ENCODE measurements at places on chromosomes 1 and 21.

DNA sequence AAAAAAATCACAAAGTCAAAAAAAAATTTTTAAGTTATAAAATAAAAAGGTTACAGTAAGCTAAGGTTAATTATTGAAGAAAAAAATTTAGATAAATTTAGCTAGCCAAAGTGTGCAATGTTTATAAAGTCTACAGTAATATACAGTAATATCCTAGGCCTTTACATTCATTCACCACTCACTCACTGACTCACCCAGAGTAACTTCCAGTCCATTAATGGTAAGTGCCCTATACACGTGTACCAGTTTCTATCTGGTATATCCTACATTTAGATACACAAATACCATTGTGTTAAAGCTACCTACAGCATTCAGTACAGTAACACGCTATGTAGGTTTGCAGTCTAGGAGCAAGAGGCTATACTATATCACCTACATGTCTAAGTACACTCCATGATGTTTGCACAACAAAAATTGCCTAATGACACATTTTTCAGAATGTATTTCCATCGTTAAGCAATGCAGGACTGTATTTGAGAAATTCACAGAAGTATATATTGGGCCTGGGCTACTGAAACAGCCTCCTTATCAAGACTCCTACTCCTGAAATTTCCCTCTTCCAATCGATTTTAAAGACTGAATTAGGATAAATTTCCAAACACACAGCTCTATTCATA lies 155.1 kb downstream of the COP1 start:
- no peak for DNase-seq

DNA sequence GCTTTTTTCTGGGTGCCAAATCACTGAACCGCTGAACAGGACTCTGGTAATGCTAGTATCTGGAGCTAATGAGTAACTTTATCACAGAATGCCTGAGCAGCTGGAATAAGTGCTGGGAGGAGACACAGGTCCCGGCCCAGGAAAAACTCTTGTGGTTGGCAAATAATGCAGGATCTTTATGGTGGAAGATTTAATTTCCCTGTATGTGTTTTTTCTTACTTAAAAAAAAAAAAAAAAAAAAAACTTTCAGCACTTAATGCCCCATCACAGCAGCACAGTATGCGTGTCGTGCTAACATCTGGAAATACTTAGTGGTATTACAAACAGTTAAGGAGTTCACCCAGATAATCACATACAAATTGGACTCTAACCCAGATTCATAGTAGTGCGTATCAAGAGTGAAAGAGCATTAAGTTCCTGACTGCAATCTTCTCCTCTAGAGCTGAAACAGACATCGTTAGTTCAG lies 220.7 kb downstream of the TOMM20 start:
- DNase-seq: no peak

DNA sequence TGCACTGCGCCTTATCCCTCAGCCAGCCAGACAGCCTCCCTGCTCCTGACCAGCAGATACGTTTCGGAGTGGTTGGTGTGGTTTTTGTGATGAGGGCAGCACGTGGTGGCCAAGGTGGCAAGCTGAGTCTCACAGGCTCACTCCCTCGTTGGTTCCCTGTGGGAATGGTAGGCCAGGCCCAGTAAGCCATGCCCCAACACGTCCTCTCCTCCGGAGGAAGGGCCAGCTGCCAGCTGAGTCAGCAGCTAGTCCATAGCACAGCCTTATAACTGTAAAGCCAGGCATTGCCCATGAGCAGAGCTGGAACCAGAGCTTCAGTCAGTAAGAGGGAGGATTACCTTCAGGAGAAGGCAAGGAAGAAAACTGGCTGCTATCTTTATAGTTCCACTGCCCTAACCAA lies 29.5 kb downstream of the SZRD1 start:
- no peak for DNase-seq

DNA sequence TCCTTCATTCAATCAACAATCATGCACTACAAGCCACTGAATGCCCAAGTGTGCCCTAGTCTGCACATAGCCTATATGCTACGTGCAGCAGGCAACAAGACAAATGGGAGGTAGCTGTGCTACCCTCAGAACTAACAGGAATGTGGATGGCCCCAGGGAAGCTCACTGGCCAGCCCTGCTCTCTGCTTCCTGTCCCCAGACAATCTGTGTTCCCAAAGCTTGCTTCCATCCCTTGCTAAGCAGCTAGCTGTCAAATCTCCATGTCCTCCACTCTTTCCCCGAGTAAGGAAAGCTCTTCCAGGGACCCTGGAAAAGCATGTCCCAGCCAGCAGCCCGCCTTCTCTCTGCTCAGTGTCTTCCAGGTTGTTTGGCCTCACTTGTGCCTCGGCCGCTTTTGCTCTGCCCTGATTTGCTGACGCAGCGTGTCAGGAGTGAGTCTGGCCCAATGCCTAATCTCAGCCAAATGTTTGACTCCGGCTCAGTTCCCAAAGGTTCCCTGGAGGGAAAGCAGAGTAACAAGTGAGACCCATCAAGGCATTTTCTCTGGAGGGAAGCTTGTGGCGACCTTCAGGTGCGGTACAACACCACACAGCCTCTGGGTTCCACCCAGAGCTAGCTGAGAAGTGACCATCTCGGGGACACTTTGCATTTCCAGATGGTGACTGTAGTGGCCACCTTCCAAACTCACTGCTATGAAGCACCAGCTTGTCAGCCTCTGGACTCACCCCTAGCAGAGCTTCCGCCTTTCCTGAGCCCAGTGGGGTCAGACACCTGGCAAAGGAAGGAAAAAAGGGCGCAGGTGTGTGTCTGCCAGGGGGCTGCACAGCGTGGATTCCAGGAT lies 243.4 kb downstream of the RHOU start:
- DNase-seq: no peak

GRCh38 chr1:177952691-177953090 lies 17.2 kb downstream of the SEC16B start:
- DNase-seq: no peak

DNA sequence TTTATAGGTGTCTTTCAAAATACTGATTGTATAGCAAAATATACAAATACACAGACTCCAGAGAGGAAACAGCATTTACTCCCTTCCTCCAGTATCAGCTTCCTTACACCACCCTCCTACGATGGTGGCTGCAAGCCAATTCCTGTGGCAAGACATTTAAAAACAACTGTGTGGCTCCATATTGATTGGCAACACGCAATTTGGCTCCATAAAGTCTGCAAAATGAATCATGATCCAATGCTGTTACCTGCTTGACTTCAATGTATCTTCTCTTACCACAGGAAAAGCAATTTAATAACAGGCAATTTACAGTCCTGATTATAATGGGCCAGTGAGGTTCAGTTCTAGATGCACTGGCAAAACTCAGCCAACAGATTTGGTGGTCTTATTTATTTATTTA lies 19.7 kb upstream of the ATP6V1G3 start:
- DNase-seq: no peak

GRCh38 chr1:107158991-107159390 lies 18.2 kb downstream of the NTNG1 start:
- DNase-seq: no peak

GRCh38 chr1:112399456-112399855 lies 3.4 kb downstream of the CTTNBP2NL start:
- no peak for DNase-seq

DNA sequence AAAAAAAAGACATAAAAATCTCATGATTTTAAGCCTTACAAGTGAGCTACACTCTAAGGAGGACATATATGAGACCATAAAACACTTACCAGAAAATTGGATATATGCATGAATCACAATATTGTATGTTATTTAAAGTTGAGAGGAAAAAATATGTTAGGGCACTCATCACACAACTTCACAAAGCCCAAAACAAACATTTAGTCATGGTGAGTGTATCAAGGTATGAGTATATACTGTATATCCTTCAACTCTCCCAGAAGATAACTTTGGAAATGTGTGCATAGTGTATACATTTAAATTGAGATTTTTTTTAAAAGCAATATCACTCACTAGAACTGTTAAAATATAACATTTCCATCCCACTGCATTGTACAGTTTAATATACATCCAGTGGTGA lies 259.3 kb downstream of the SRGAP2C start:
- DNase-seq: no peak

- DNase-seq: no peak
These were observed 178.5 kb downstream of the ZC3H11B start for GRCh38 chr1:219434285-219434922.

DNA sequence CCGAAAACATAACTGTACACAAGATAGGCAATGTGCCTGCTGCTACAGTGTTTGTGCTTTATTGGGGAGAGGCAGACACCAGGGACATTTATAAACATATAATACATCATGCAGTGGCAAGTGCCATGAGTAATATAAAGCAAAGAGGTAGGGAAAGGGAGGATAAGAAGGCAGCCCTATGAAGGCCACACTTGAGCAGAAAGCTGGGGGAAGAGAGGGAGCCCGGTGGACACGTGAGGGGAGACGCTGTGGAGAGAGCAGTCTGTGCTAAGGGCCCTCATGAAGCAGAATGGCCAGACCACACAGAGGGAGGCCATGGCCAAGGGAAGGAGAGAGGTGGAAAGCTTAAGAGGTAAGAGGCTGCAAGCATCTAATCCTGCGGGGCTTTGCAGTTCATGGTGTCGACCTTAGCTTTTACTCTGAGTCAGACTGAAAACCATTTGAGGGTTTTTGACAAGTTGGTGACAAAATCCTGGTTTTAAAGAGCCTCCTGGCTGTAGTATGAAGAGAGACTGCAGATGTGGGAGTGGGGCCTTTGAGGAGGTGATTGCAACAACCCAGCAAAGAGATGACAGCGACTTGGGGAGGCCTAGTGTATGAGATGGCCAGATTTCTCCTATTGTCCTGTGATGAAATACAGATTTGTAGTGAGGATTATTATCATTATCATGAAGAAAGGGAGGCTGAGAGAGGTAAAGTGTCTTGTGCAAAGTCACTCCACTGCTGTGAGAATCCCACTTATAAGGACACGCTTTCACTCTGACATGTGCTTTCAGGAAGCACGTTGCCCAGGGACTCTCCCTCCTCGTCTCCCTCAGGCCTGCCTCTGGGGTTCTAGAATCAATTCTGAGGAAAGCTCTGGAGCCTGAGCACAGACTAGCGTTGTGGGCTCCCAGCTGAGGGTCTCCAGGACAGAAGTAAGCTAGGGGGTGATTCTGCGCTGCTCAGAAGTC lies 192.9 kb downstream of the RHOU start:
- peak; percentile 89 for DNase-seq

DNA sequence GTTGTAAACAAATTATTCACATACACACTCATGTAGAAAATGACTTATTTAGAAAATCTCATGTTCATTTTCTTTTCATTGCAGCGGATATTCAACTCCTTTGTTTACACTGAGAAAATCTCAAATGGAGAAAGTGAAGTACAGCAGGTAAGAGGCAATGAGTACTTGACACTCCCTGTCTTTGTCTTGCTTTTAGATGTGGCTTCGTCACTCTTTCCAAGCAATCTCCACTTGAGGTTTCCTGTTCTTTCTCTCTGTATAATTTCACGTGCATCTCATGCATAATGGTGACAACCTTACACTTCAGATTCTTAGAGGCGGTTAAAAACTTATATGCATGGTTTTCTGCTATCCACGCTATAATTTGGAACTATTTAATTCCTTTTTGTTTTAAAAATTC lies 80.6 kb downstream of the CACHD1 start:
- peak; percentile 49 for DNase-seq

GRCh38 chr1:14603645-14604044 lies 5.2 kb downstream of the KAZN start:
- no peak for DNase-seq

DNA sequence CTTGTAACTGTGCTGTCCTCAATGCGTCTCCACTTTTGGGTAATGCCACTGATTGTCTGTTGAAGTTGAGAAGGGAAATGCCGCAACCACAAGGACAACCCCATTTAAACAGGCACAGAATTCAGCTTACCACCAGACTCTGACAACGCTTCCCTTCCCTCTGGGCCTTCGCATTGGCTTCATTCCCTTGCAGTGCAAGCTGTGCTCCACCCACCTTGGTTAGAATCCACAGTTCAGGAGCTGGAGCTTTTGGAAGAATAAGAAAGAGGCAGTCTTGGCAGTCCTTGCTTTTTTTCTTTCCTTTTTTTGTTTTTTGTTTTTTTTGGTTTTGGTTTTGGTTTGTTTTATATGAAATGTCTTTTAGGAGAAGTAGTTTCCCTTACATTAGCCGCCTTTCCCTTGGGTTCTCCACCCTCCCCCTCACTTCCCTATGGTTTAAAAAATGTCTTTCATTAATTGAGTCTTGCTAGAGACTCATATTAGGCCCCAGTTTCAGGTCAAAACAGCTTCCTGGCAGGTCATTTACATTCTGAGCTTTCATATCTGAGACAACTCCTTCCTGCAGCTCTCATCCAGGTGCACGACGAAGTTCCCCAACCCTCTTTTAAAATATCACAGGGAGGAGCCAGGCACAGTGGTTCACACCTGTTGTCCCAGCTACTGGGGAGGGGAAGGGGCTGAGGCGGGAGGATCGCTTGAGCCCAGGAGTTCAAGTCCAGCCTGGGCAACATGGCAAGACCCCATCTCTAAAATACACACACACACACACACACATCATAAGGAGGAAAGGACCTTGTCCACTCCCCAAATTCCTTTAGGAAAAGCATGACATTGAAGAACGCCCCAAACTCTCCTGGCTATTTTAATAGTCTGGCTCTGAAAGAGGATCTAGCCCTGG lies 20.7 kb upstream of the LAX1 start:
- DNase-seq: peak; percentile 33

DNA sequence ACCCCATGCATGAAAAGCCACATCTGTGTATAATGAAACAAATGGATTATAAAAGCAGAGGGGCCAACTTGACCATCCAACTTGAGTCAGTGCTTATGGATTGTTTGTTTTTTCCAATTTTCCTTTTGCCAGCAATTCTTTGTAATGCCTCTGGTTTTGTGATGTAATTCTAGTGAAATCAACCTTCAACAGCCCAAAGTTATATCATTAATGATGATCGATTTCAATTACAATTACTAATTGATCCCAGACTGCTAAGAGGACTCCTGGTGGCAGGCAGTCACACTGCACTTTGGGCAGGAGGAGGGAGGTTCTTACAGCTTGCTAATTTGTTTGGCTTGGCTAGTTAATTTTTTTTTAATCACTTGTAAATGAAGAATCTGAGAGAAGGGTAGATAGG lies 552.3 kb downstream of the NUF2 start:
- no peak for DNase-seq

DNA sequence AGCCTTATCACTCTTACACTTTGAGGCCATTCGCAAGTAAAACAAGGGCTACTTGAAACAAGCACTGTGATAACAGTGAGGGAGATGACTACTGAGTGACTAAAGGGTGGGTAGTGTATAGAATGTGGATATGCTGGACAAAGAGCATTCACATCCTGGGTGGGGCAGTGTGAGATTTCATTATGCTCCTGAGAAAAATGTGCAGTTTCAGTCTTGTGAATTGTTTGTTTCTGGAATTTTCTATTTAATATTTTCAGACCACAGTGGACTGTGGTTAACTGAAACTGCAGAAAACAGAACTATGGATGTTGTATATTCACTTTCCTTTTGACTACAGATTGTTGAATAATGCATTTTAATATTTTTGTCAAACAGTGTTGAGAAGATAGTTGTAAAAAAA lies 25.1 kb upstream of the B3GALT2 start:
- DNase-seq: peak; percentile 3

- no peak for DNase-seq
These were observed 22.7 kb downstream of the SLX9 start for GRCh38 chr21:44962403-44962966.

Measured in activated CD4-positive, alpha-beta T cell treated with anti-CD3 and anti-CD28 coated beads, Interleukin-2, Interleukin-6, amounts not matched to agents 100 ng/mL and 50 ng/mL, durations not matched to agents 16 hours and 8 hours (primary cell).